ENCODE measurements at places on chromosomes 3 and 15.

GRCh38 chr3:114569186-114569585 lies 275.4 kb downstream of the TIGIT start:
- no peak for ATAC-seq

DNA sequence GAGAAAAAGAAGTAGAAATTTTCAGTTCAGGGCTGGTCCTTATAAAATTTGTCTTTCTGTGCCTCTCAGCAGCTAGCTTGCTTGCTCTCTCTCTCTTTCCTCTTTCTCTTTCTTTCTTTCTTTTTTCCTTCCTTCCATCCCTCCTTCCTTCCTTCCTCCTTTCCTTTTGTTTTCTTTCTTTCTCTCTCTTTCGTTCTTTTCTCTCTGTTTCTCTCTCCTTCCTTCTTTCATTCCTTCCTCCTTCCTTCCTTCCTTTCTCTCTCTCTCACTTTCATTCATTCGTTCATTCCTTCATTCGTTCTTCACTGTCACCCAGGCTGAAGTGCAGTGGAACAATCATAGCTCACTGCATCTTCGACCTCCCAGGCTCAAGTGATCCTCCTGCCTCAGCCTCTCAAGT lies 69.3 kb upstream of the CPOX start:
- no peak for ATAC-seq

DNA sequence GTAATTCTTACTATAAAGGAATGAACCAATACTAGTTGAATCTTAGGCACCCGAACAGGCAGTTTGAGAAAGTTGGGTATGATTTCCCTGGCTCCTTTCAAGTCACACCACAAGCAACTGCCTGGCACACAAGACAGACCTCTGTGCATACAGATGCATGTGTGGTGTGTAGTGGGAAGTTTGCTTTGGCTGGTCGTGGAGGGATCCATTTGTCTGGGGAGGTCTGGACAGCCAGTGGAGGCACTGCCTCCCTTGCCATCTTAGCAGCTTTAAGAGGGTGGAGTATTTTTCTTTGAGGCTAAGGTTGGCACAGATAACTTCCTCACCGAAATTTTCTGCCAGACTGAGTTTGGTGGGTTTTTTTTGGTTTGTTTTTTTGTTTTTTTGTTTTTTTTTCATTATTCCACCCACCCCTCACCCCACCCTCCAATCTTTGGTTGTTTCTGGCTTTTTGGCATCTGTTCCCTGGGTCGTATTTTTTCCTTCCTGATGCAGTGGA lies 97.1 kb downstream of the TMEM212 start:
- no peak for ATAC-seq

- no peak for ATAC-seq
Measured at GRCh38 chr3:165217739-165218138, 21.6 kb upstream of the SLITRK3 start.

GRCh38 chr3:143895805-143896204 lies 47.5 kb upstream of the SLC9A9 start:
- ATAC-seq, result no peak

DNA sequence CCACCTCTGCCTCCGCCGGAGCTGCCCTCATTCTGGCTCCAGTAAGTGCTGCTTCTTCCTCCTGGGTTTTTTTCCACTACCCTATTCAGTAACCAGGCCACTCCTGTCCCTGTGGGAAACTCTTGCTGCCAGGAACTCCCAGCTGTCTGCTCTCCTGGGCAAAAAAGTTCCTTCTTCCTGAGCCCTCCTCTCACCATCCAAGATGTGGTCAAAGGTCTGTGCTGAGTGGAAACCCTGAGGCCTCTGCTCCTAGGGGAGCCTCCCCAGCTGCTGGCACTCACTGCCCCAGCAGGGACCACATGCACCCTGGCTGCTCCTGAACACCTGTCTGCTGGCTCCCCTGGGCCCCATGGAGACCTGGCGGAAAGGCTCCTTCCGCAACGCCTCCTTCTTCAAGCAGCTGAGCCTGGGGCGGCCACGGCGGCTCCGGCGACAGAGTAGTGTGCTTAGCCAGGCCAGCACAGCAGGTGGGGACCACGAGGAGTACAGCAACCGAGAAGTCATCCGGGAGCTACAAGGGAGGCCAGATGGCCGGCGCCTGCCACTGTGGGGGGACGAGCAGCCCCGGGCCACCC lies 454 bp downstream of the C15orf62 start:
- ATAC-seq, result no peak

GRCh38 chr3:11381563-11381962 lies 109.4 kb downstream of the ATG7 start:
- peak; percentile 34 for ATAC-seq

DNA sequence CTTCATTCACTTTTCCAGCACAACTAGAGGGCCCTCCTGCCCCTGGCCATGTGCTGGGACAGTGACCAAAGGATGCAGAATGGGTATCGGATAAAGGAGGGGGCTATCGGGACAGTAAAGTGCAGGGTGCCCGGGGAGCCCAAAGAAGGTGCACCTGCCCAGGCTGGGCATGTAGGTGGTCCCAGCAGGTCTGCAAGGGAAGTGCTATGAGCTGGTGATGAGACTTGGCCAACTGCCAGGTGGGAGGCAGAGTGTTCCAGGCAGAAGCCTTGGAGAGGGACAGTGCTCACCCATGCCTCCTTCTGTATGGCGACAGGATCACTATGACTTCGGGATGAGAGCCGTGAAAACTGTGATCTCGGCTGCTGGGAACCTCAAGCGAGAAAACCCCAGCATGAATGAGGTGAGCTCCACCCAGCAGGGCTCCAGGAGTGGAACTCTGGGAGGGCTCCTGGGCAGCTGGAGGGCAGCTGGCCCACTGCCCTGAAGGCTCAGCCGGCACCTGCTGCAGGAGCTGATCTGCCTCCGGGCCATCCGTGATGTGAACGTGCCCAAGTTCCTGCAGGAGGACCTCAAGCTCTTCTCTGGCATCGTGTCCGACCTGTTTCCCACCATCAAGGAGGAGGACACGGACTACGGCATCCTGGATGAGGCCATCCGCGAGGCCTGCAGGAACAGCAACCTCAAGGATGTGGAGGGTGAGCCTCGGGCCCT lies 48.4 kb downstream of the DNAH1 start:
- ATAC-seq, result no peak

- ATAC-seq, result no peak
Measured at GRCh38 chr3:183883291-183884096, 1.2 kb downstream of the PARL start.

DNA sequence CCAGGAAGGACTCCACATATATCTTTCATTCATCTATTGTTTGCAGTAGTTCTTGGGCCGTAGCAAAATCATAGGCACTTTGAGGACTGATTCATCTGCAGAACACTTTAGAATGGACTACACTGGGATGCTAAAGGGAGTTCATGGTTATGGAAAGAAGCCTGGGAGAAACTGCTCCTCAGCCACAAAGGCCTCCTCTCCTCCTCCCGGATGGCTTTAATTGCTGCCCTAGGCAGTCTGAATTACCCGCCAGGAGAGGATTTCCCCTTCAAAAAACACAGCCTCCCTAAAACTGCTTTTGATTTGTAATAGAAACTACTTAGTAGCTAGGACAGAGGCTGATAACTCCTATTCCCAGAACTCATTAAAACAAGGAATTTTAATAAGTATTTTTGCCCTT lies 4.6 kb downstream of the TMEM266 start:
- no peak for ATAC-seq

DNA sequence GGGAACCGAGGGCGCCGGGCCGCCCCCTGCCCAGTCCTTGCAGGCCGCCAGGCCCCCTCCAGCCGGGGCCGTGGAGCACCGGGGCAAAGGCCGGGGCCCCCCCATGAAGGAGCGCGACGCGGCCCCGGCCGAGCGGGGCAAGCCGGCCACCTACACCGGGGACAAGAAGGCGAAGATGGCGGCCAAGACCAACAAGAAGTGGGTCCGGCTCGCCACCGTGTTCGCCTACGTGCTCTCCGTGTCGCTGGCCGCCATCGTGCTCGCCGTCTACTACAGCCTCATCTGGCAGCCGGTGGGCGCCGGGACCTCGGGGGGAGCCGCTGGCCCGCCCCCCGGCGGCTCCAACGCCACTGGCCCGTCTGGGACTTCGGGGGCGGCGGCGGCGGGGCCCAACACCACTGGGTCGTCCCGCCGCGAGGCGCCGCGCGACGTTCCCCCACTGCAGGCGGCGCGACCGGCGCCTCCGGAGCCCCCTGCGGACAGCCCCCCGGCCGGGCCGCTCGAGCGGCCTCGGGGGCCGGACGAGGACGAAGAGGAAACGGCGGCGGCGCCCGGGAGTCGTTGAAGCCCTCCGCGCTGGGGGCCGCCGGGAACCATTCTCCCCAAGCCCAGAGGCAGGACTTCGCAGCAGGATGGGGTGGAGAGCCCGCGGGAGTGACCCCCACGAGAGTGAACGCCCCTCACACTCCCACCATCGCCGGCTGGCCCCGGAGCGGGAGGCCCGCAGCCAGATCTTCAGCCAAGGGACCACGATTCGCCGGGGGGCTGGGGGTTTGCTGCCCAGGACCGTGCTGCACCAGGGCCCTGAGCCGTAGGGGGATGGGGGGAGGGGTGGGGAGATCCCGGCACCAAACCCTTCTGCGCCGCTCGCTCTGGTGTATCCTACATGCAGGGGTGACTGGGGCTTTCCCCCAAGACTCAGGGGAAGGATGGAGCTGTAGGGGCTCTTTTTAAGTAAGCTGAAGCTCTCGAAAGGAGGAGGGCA lies 753 bp downstream of the INAFM2 start:
- ATAC-seq, result no peak

DNA sequence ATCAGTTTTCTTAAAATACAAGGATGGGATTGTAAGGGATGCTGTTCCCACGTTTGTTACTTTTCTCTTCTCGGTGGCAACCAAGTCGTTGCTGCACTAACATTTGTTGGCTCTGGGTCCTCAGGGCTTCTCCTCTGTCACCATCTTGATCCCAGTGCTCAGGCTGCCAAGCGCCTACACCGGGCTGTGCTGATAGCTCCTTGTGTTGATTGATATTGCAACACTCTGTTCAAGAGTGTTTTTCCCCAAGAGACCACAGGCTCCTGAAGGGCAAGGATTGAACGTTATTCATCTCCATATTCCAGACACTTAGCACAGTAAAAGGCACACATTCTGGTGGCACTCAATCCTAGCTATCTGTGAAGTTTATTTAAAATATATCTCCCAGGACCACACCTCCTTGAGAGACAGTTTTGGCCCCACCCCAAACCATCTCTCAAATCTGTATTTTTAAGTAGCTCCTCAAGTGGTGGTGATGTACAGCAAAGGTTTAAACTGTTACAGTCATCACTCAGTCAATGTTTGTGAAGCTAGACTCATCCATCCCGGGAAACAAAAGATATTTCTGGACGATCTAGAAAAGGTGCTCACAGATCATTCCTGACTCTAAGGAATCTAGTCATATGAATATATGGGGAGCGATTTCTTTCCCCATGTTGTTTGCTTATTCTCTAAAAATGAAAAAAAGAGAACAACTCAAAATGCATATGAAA lies 38.5 kb upstream of the FOXP1 start:
- ATAC-seq, result no peak

DNA sequence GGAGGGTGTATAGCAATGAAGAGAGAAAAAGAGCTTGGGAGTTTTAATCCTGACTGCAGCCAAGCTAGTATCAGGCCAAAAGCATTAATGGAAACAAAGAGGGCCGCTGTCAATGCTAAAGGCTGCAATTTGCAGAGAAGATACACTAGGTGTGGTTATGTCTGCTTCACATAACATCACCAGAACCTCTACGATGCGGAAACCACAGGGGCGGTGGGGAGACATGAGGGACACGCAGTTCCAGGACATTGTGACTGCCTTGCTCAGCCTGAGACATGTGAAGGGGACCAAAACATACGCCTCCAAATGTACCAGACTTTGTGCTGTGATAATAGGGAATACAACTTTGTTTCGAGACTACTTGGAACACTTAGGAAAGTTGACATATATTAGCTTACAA lies 88.4 kb downstream of the APBA2 start:
- ATAC-seq, result no peak

GRCh38 chr15:100734586-100734985 lies 132.2 kb downstream of the ASB7 start:
- ATAC-seq, result no peak

DNA sequence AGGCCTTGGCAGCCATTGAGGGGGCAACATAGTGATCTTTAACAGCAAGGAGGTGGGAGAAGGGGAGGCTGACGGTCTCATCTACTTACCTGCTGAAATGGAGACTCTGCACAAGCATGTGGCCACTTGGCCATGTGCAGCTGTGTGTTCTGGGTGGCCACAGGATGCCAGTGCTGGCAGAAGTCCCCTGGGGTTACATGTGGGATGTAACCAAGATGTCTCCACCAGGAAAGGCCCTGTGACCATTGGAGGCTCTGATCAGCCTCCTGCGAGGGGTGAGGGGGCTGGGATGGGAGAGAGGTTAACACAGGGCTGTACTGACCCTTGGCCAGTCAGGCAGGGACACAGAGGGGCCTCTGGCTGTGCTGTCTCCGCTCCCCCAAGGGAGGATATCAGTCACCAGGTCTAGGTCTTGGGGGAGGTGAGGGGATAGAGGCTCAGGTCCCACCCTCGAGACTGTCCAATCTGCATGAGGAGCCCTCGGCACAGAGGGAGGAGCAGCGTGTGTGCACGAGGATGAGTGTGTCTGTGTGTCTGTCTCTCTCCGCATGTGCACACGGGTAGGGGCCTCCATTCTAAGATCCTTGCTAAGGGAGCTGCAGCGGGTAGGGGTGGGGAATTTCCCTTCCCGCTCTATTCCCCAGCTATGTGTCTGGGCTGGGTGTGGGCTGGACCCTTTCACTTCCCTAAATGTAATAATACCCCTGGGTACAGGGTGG lies 19.5 kb downstream of the PRKCD start:
- no peak for ATAC-seq

DNA sequence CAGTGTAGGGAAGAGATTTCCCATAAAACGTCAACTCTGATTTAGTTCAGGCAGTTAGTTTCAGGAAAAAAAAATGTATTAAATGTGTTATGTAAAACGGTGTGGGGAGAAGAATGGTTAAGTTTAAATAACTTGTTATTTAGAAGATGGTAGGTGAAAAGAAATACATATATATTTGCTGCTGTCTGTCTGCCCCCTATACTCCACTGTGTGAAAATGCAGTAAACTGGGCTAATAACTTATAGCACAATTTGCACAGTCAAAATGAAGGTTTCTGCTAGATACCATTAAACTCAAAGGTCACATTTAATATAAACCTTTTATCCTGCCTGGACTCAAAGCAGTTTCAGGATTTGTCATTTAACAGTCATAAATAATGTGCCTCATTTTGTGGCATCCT lies 515.0 kb downstream of the FGF12 start:
- ATAC-seq, result peak; percentile 58

DNA sequence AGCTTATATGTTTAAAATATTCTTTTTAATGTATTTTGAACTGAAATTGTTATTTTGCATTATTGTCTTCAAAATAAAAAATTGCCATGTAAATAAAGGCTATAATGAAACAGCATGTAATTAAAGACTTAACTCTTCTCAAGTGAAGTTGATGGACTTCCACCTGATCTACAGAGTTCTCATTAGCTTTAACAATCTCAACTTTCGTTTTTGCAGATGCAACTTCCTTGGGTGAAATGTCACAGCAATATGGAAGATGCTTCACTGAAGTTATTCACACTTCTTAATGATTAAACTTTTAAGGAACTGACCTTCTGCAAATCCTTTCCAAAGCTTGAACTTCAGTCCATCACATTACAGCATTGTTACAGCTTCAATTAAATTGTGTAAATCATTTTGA lies 63.6 kb downstream of the OSTN start:
- no peak for ATAC-seq
